IMR-90 (cell line): ENCODE measurements at places on chromosomes 7 and 10. TPM values are rescaled to one million over a fixed set of nuclear protein-coding genes. Genes with fewer than 3 reads are reported as not detected.

The DDIT4 gene
- 108 and 110 TPM in 2 replicates for total RNA-seq

The TMEM229A gene
- total RNA-seq: not detected in 2 replicates

GRCh38 chr10:50636618-50637579 is 13.1 kb upstream of the SGMS1 start:
- peak; percentile 30 for DNase-seq

- peak; percentile 26 for DNase-seq
Observed at GRCh38 chr10:30114881-30115625, 55.7 kb upstream of the JCAD start.

- no peak for DNase-seq
Observed at GRCh38 chr7:148447221-148447849, 143.2 kb upstream of the C7orf33 start.
